Activated B cell treated with CpG ODN at 0.5 μM for 24 hours (primary cell): ENCODE measurements at places on chromosomes 5 and 9.

GRCh38 chr5:96880444-96881164, 4.3 kb downstream of the ERAP2 start:
- H3K27me3 ChIP-seq = no peaks in the 10 kb centered on the region
- peaks cover 63% of the 10 kb centered on the region for H3K36me3 ChIP-seq
- H3K4me3 ChIP-seq = peak overlapping the region; percentile 80
- peaks cover 92% of the 10 kb centered on the region for H3K4me1 ChIP-seq

GRCh38 chr9:134067904-134068743, at the start of gene BRD3:
BRD3 (minus strand) TSS chr9:134068026; CDS start chr9:134053477, 14,549 bp downstream.
- peak within 1 kb of the TSS; percentile 85 for H3K4me3 ChIP-seq
- peaks cover 12% of the 10 kb centered on the region for H3K27me3 ChIP-seq
- peaks cover 38% of the 10 kb centered on the region for H3K4me1 ChIP-seq
- H3K36me3 ChIP-seq = peaks cover 4% of the 10 kb centered on the region
- peak within 1 kb of the TSS; percentile 82 for H3K27ac ChIP-seq
- DNase-seq = peak; percentile 83

- H3K27me3 ChIP-seq = no peaks in the 10 kb centered on the region
- no peak for DNase-seq
- H3K27ac ChIP-seq = no peak overlapping the region
- peaks cover 10% of the 10 kb centered on the region for H3K4me1 ChIP-seq
- no peak overlapping the region for H3K4me3 ChIP-seq
- peaks cover 35% of the 10 kb centered on the region for H3K36me3 ChIP-seq
Measured at GRCh38 chr9:92095236-92095635, 20.0 kb downstream of the SPTLC1 start.

DNA sequence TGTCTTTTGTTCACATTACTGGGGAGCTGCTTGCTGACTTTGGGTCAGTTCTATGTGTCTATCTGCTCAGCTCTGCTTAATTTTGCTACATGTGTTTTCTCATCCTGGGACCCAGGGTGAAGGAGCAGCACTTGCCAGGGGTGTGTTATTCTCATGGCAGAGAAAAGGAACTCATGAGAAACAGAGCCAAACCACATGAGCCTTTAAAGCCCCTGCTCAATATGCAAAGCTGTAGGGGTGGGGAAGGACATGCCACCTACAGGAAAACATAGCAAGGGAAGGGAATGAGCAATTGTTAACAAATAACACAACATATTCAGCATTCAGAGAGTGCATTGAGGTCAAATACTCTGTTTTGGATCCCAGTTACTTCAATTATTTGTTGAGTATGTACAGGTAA, 290.9 kb downstream of the CDK5RAP2 start:
- H3K4me1 ChIP-seq = no peaks in the 10 kb centered on the region
- H3K27me3 ChIP-seq = peaks cover 2% of the 10 kb centered on the region
- DNase-seq = no peak
- H3K27ac ChIP-seq = no peak overlapping the region
- H3K4me3 ChIP-seq = no peak overlapping the region
- no peaks in the 10 kb centered on the region for H3K36me3 ChIP-seq

DNA sequence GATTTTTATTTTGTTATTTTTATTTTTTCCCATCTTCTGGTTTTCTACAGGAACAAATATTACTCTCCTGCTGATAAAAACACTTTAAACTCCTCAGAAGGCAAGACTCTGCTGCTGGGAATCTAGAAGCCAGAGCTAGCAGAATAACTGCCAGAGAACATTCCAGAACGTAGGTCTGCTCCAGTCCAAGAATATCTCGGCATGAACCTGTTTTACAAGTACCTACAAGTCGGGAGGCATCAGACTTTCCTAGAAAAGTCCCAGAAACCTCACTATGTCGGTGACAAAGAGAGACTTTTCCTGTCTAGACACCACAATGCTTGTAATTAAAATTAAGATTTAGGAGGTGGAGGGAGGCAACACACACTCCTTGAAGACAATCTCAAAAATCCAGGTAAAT, 41.4 kb downstream of the FABP6 start:
- H3K27me3 ChIP-seq = peaks cover 13% of the 10 kb centered on the region
- DNase-seq = no peak
- no peaks in the 10 kb centered on the region for H3K36me3 ChIP-seq
- peaks cover 13% of the 10 kb centered on the region for H3K4me1 ChIP-seq
- no peak overlapping the region for H3K4me3 ChIP-seq
